ENCODE measurements at places on chromosomes 7 and 10.

DNA sequence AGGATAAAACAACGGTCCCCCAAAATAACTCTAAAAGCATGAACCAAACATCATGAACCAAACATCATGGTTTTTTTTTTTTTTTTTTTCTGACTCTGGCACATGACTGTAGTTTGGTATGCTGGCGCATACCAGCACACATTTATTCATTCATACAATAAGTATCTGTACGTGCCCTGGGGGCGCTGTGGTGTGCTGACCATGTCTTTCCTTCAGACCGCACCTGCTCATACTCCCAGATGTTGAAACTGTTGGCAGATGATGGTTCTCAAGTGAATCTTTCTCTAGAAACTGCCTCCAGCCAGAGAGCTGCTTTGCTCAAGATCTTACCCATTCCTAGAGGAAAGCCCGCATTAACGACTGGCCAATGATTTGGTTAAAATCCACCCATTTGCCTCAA lies 114.7 kb upstream of the ANKRD30A start:
- DNase-seq, result no peak

DNA sequence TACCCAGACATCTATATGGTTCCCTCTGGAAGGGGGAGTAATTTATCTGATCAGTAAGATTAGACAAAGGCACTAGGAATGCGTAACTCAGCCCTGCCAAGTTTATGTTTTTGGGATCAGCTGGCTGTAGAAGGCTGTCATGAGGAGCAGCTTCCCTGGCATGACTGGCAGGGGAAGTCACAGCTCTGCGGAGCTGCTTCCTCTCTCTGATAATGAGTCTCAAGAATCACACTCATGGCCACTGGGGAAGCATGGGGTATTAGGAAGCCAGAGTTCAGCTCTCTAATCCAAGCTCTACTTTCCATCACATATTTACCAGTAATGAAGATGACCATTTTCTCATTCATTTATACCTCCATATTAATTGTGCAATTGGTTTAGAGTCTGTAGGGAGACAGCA lies 758.9 kb downstream of the GRM8 start:
- no peak for DNase-seq

DNA sequence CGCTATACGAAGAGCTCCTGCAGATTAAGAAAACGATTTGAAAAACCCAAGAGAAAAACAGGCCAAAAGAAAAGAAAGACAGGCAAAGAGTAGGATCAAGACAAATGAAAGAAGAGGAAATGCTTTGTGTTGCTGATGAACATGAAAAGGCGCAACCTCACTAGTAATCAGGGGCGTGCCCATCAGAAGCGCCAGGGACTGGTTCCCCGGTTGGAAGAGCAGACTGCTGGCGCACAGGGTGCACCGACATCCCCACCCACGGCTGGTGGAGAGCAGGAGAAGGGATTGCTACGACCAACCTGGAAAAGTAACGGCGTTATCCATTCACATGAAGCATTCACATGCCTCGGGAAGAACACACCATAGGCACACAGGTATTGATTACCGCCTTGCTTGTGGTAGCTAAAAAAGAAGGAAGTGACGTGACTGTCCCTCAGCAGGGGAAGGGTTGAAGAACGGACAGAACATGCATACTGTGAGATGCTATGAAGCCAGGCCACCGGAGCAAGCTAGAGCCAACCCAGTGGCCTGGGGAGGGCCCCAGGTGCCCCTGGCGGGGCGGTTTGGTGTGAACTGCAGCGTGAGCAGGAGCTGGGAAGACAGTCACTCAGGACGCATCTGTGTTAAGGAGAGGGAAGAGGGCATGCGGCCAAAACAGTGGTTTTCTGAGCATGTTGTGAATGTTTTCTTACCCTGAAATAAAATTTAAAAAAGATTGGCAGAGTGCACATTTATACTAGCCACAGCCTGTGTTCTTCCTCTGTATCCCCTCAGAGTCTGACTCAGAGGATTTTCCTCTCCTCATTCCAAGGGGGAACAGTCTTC lies 18.3 kb downstream of the AGAP3 start:
- peak; percentile 89 for DNase-seq

DNA sequence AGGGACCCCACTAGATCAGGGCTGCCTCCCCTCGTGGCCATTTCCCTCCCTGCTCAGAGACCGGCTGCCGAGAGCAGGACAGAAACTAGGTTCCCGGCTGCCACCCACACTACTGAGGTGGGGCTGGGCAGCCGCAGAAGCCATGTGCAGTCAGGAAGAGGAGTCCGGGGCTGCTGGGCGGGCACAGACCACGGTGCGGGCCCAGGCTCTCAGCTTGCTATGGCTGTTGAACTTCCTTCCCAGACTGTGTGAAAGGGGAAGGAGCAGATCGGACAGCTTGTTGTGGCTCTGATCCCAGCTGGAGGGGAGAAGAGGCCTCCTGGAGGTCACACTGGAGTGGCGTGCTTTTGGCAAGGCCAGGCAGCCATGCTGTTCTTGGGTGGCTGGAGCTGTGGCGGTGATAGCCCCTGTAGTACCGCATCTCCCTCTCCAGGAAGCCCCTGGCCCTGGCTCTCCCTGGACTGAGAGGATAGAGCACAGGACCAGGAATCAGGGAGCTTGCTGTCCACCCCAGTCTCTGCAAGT lies 56.8 kb downstream of the HK1 start:
- no peak for DNase-seq

DNA sequence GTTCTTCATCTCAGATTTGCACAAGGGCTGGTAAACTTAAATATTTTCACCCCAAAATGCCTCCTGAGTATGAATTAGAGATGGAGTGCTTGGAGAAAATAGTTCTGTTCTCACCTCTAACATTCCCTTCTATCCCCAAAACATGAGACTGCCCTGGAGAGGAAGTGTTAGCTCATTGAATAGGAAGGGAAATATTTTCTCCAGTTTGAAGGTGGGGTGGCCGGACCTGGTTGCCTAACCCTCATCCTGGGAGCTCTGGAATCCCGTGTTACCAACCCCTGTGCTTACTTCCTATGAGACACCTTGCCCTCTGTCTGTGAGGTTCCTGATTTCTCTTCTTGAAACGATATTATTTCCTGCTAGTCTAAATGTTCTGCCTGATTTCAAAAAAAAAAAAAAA lies 779 bp downstream of the IFIT2 start:
- no peak for DNase-seq
